CD4-positive, alpha-beta T cell treated with Interleukin-15 for 1 hour (primary cell): ENCODE measurements at places on chromosomes 12 and 14.

DNA sequence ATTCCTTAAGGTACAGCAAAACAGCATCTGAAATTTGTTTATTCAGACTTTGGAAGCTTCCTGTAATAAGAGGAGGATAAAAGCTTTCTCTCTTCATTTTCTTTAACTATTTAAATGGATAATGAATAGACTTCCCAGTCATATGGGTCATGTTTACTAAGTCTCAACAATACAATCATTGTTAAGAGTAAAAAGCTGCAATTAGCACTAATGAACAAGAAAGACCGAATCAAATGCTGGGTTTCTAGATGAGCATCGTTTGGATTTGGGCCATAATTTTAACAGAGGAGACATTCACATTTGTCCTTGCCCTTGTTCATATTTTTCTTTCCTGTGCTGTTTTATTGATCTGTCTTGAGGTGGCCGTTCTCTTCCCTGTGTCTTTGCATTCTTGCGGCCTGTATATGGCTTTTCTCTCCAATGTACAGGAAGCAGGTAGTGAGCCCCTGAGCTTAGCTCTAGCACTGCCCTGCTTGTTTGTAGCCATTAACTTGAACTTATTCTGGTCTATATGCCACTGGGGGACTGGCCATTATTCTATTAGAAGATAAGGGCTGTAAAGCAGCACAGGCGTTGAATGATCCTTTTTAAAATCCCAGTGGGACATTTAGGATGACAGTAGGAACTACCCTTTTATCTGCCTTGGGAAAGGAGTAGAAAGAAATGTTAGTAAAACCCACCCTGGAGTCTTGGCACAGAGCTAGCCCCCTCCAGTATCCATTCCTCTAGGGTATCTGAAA, 34.6 kb downstream of the ABHD12B start:
- DNase-seq, result no peak

- no peak for DNase-seq
Observed at GRCh38 chr12:32070370-32070769, 36.3 kb upstream of the BICD1 start.

GRCh38 chr12:57839996-57840395, 6.5 kb downstream of the CTDSP2 start:
- DNase-seq, result no peak

DNA sequence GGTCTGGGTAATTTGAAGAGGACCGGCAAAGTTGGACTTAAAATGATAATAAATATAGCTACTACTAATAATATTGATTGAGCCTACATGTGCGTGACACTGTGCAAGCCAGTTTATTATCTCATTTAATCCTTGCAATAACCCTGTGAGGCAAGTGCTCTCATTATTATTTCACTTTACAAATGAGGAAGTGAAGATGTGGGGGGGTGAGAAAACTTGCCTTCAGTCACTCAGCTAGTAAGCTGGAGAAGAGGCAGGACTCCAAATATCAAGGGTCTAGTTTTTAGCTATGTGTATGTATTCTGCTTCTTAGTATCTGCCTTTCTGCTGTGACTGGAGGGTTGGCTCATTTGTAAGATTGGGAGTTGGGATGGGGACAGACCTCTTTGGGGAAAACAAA, 39.2 kb downstream of the NPAS3 start:
- no peak for DNase-seq

DNA sequence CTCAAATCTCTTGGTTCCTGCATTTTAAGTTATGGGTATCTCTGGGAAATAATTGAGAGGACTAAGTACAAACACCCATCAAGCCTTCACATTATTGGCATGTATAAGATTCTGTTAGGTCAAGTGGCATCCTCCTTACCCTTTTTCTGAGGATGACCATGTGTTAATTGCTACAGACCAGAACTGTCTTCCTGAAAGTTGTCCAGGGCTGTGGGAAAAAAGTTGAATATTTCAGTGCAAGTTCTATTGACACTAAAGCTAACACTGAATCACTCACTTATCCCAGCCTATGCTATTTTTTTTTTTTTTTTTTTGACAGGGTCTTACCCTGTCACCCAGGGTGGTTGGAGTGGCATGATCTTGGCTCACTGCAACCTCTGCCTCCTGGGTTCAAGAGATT, 130.1 kb upstream of the HIF1A start:
- DNase-seq, result no peak

- DNase-seq, result no peak
Observed at GRCh38 chr12:120019197-120019596, 30.2 kb downstream of the BICDL1 start.

GRCh38 chr12:32455607-32456071, 56.3 kb downstream of the FGD4 start:
- no peak for DNase-seq

DNA sequence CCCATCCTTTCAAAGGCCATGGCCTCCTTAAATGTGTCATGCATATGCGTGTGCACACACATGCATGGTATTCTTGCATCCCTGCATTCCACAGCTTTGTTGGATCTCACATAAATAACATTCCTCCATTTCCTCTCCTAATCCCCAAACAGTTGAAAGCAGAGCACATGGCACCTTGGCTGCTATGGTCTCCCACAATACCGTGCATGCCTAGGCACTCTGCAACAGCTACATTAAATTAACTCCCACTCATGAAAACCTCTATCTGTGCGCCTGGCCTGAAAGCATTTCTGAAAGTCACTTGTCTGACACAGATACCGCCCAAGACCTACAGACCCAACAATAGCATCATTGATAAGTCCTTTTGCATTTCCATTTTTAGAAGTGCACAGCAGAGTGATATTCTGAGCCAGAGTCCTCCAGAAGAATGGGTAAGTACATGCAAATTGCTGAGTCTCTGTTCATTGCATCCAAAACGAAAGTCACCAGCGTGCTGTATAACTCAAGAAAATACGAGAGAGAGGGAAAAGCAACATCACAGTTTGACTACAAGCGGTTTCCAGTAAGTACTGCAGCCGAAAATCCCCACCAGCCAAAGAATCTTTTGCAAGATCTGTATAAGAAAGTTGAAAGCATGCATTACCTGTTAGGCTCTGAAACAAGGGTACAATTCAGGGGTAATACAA, 436 bp downstream of the ASB2 start:
- no peak for DNase-seq

DNA sequence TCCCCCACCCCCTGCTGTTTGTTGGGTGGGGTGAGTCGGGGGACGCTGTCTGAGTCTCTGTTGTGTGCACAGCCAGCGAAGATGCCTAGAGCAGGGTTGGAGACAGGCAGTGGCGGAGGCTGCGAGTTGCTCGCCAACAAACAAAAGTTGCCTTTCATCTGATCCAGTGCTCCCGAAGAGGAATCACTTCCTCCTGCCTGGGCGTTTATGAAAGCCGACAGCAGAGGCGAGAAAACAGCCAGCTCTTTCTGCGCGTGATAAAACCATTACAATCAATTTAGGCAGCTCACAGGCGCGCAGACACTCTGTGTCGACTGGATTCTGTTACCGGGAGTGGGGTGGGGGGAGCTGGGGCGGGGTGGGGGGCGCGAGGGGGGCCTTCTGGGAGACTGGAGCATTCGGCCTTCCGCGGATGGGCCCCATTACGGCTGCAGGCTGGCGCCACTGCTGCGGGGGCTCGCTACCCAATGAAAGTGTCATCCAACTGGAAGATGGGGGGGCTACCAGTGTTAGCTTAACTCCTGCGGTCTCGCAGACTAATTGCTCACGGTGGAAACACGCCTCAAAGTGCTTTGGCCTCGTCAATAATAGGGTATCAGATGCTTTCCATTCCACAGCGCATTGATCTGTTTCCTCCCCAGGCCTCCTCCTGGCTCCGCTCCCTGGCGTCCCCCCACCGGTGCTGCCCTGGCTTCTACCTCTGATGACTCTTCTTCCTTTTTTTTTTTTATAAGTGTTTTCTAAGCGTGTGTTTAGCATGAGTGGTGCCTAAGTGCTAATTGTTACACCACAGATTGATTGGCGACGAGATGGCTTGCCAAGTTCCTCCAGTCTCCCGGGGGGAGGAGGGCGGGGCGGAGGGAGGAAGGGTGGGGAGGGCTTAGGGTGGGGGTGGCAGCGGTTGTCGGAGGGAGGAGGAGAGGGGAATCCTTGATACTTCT, 678.4 kb downstream of the MED13L start:
- DNase-seq, result no peak

- no peak for DNase-seq
Observed at GRCh38 chr12:11973396-11973795, 97.3 kb upstream of the BCL2L14 start.

DNA sequence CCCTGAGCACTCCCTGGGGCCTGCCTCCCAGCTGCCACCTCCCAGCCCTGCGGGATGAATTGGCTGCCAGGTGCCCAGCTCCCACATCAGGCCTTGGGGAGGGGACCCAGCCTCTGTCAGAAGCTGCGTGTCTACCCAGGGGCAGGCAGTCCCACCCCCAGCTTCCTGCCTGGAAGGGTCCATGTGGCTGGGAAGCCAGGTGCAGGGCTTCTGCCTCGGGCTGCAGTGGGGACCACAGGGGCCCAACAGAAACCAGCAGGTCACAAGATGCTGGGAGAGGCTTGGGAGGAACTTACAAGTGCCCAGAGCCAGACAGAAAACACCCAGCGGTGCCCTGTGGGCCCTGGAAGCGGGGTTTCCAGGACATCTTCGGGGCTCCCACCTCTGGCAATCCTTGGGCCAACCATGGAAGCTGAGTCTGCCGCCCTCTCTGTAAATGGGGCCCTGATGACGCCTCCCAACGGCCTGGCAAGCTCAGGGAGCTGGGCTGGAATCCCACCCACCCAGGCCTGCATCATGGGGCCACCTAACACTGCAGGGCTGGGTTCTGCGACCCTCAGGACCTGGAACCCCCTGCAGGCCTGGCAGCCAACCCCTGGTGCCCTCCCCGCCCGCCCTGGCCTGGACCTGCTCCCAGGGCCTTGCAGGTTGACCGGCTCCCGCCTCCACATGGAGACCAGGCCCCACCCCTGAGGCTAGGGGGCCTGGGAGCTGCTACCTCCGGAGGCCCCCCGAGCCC, 36.6 kb downstream of the CCNK start:
- no peak for DNase-seq

GRCh38 chr12:60201891-60202290, 606.1 kb downstream of the SLC16A7 start:
- DNase-seq, result no peak

- DNase-seq, result no peak
Observed at GRCh38 chr12:67784831-67785230, 136.3 kb downstream of the DYRK2 start.
